ENCODE measurements at places on chromosomes 7 and 10.

DNA sequence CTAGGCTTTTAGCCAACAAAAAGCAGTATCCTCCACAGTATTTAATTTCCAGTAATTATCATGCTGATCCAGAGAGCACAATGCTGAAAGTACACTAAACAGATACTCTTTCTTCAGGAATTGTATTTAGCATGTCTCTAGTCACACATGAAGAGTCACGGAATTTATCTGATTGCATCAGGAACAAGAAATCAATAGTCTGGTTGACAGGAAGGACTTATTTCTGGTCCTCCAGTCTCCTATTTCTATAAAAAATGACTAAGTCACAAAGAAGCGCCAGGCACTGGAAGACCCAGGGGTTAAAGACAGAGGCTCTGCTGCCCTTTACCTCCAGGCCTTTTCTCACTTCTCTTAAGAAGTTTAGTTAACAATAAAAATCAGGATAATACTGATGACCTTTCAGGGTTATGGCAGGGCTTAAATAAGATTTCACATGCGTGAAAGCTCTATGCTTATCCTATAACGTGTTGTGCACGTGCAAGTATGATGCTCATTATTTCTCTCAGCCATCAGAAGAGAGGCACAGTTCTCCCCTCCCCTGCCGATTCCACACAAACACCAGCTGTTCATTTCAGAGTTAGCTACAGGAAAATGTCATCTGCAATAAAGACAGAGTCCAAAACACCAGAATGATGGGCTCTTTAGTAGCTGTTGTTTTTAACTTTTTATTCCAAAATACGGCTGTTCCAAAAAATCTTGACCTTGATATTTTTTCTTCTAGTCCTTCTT lies 36.9 kb downstream of the SLC26A4 start:
- DNase-seq = no peak

DNA sequence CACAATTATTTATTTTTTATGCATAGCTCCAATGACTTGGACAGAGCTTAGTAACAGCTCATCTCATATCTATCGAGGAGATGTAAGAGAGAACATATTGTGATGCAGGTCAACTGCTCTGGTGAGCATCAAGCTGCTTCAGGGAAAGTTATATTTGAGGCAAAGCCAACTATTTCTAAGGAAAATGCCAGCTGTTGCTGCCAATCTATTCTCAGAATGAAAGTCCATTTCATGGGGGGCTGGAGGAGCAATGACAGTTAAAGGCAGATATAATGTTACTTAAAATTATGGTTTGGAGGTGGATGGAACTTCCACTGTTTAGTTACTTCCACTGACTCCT lies 424.8 kb downstream of the KIF20B start:
- no peak for DNase-seq

DNA sequence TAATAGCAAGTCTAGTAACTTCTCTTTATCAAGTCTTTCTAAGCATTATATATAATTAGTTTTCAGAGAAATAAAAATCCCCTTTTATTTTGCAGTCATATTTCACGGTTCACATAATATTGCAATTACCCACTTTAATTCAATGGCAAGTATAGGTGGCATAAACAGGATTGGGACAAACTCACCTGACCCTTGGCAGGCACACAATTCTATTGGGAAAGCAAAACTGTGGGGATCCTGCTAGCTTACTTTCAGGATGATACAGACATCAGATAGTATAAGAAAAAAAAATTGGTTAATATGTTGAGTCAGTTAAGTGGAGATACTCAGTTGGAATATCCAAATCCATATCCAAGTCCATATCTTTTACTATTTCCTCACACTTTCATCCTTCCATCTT lies 294.8 kb downstream of the SNX13 start:
- DNase-seq = no peak

- DNase-seq = no peak
These were observed 92.9 kb downstream of the AHR start for GRCh38 chr7:17391366-17391765.

GRCh38 chr7:76063525-76063924 lies 15.6 kb downstream of the MDH2 start:
- DNase-seq = no peak

DNA sequence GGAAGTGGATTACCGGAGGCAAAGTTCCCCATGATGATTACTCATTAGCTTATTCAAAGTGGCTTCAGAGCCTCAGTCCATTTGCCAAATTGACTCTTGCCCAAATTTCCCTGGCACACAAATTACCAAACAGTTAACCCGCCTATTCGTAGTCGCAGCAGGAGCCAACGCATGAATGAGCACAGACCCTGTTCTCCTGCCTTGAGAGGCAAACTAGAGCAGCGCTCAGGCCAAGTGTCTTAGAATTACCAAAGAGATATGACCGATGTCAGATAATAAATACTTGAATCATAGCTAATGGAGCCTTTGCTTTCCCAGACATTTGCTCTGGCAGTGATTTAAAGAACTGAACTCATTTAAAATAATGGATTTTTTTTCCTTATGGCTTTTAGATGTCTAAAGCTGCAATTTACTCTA lies 64.9 kb downstream of the CTTNBP2 start:
- DNase-seq = peak; percentile 73

DNA sequence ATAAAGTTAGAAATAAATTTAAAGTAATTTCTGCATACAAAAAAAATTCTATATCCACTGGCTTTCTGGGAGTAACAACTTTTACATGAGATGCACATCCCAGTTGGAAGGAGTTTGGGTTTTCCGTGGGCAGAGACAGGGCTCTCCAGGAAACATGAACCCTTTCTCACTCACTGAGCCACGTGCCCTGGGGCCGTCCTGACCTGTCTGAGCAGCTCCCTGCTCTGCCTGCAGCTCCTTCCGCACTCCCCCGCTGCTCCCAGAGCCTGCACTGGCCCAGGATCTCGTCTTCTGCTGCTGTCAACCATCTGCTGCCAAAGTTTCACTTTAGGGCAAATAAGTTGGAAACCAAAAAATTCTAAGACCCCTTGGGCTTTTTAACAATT lies 169.1 kb downstream of the DIP2C start:
- no peak for DNase-seq

- DNase-seq = no peak
These were observed 97.2 kb downstream of the RALA start for GRCh38 chr7:39720586-39720985.

- no peak for DNase-seq
These were observed 75.9 kb downstream of the CNOT4 start for GRCh38 chr7:135434047-135434446.

DNA sequence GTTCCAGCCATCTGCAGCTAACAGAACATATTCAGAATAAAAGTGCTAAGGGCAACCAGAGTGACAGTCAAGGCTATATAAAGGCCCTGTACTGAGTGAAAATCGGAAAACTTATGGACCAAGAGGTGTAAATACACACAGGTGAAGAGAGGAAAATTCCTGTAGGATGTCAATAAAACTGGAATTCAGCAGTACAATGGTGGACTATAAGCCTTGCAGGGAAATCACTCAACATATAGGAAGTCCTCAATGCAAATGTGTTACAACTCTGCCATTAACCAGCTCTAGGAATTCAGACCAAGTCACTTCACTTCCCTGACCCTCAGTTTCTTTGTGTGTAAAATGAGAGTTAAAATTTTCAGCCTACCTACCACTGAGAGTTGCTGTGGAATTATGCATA lies 7.7 kb downstream of the USP6NL start:
- no peak for DNase-seq

GRCh38 chr10:14153570-14154055 lies 177.1 kb downstream of the FRMD4A start:
- DNase-seq = no peak

DNA sequence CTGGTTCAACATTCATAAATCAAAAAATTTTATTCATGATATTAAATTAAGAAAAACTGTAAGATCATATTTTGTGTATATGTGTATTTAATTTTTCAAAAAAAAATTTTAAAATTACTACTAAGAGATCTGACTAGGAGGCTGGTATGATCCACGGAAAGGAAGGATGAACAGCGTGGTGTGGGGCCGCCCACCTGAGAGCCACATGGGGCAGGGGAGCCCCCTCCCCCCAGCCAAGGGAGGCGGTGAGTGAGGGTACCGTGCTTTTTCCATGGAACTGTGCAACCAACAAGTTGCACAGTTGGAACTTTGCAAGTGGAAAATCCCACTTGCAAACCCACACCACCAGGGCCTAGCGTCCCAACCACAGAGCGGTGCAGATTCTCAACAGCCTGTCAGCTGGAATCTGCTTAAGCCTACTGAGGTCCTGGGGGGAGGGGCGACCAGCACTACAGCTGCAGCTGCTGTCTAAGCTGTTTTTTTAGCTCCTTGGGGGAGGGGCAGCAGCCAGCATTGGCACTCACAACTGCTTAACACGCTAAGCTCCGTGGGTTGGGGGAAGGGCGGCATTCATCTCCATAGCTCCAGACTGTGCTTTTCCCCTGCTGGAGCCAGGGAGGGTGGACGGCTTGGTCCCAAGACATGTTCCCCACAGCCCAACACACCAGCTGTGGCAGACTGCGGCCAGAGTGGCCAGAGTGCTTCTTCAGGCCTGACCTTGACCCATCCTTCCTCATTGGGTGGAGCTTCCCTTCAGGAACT lies 94.2 kb upstream of the IGFBP3 start:
- no peak for DNase-seq
